ENCODE measurements at places on chromosomes 3 and 15.

DNA sequence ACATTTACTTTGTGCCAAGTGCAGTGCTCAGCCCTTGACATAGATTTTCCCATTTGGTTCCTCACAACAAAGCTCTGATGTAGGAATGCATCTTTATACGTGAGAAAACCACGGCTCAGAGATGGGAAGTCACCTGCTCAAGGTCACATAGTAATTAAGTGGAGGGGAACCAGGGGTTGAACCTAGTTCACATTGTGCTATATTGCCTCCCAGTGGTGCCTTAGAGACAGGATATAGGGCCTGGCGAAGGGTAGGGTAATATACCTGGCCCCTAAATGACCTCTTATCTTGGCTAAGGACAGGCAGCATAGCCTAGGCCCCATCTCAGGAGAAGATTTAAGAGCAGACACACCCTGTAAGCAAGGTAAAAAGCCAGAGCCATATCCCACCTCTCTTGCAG lies 71.5 kb downstream of the FOXP1 start:
- no peak for DNase-seq

DNA sequence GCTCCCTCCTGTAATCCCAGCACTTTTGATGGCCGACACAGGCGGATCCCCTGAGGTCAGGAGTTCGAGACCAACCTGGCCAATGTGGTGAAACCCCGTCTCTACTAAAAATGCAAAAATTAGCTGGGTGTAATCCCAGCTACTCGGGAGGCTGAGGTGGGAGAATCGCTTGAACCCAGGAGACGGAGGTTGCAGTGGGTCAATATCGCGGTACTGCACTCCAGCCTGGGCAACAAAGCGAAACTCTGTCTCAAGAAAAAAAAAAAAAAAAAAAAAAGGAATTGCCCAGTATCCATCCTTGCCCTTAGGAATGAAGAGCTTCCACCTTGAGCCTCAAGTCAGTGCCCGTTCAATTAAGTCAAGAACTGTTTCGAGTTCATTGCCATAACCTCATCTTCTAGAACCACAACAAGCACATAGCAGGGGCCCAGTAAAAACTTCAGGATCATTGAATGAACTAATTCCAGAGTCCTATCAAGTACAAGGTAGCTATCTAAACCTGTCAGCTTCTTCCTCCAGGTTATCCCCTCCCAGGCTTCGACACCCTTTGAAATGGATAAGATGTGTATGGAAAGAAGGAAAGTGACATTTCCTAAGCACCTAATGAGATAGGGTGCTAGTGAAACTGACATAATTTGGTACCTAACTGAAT lies 826 bp downstream of the DBR1 start:
- no peak for DNase-seq

DNA sequence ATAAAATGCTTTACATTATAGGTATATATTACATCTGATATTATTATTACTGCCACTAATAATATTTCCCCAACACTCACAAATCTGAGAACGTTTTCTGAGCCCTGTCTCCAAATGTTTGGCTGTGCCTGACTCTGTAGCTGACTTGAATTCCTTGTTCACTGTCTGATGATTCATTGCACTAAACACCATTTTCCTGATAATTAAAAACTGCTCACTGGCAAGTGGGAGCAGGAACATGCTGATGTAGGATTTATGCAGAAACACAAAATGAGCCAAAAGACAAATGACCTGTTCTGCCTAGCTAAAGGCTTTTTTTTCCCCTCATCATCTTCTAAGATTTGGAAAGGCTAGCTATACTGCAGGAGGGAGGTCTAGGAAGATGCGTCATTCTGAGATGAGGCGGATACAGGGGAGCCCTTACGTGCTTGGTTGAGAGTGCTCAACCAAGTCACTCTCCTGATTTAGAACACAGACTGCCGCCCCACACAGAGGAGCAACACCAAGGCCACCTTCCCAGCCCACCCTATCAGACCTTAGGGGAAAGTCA lies 380.7 kb downstream of the EPHB1 start:
- no peak for DNase-seq

DNA sequence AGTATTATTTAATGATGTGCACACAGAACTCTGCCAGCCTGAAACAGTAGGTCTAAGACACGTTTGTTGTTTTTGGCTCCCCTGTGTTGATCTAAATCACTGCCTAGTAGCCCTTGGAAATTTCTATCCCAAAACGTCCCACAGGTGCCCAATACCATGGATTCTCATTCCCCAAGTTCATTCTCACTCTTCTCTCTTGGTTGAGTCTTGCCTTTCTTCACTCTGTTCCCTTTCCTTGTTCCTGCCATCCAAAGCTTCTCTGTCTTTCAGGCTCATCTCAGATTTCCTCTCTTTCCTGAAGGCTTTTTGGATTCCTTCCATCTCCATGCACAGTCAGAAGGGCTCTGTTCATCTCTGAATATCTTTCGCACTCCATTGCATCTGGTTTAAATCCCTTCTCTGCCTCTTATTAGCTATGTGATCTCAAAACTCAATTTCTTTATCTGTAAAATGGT lies 54.2 kb downstream of the PPARG start:
- DNase-seq = no peak

- no peak for DNase-seq
Measured at GRCh38 chr3:141738891-141739363, 829 bp downstream of the RNF7 start.

DNA sequence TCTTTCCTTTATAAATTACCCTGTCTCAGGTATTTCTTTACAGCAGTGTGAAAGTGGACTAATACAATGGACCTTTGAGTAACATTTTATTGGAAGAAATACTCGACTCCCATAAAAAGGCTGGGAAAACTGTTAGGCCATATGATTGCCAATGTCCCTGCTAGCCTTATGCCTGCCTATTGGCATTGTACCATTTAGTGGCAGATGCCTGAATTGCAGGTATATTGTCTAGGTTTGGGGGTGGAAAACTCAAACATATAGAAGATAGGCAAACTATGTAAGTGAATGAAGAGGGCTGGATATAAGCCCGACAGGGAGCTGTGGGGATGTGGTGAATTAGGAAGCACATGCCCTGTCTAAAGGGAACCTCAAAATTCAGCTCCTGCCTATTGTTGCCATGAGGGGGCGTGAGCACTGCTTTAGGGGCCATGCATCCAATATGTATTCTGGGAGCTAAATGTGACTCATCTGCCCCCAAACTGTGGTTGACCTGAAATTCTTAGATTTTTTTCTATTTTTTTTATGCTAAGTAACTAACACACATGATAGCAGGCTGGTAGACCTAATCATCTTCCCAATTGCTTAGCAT lies 65.2 kb upstream of the TRA2B start:
- no peak for DNase-seq

DNA sequence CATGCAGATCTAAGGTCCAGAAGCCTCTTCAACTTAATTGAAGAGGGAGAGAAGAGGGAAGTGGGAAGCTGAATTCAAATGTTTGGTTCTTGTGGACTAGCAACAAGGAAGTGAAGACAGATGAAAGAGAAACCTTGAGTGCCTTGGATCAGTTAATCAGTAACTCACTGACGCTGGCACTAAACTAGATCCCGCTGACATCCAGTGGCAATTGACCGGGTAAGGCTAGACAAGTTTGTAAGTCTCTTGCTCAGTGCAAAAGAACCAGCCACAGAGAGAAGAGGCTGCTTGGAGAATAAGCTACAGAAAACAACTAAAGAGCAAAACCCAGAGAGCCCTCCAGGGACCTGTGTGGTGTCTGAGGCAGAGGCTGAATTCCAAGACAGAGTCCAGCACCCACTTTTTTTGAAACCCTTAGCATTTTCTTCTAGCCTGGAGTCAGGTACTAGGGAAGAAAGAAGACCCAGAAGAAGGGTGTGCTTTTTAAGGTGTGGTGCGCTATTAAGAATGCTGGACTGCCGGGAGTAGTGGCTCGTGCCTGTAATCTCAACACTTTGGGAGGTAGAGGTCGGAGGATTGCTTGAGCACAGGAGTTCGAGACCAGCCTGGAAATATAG lies 6.9 kb downstream of the PLCH1 start:
- no peak for DNase-seq

DNA sequence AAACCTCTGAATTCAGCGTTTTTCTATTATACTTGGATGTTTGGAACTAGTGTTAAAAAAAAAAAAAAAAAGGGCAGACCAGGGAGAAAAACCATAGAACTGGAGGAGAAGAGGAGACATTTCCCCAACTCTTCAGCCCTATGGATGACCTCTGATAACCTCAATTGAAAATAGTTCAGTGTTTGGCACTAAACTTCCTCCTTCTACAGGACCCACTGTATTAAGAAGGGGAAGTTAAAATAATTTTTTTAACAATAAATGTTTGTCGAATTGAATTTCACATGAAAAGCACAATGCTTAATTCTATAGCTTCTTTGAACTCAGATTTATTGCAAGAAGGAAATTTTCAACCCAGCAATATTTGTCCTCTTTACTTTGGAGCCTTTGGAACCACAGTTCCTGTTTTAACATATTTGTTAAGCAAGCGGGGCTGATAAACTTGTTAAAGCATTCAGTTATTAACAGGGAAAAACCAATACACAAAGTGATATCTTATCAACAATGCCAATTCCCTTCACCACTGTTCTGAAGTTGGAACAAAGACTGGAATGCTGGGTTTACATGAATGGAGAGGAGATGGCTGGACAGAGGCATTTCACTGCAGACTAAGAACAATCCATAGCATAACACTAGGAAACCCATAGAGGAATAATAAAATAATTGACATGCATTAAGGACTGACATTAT lies 3.1 kb upstream of the A4GNT start:
- no peak for DNase-seq

- DNase-seq = no peak
Measured at GRCh38 chr15:101489237-101489598, 289 bp downstream of the PCSK6 start.

DNA sequence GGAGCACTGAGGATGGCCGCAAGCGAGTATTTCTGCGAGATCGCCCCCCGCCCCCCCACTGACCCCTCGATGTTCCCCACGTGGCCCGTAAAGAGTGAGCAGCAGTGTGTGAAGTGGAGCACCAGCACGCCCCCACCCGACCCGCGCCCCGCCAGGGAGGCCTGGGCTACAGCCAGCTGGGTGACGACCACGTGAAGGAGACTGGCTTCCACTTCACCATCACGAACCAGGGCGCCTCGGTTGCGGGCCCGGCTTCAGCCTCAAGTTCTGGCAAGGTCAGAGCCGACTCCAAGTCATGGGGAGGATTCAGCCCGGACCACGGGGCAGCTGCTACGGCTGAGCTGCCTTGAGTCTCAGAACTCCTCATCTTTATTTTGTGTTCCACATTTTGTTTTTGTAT lies 2.4 kb upstream of the RNU5B-1 start:
- no peak for DNase-seq

DNA sequence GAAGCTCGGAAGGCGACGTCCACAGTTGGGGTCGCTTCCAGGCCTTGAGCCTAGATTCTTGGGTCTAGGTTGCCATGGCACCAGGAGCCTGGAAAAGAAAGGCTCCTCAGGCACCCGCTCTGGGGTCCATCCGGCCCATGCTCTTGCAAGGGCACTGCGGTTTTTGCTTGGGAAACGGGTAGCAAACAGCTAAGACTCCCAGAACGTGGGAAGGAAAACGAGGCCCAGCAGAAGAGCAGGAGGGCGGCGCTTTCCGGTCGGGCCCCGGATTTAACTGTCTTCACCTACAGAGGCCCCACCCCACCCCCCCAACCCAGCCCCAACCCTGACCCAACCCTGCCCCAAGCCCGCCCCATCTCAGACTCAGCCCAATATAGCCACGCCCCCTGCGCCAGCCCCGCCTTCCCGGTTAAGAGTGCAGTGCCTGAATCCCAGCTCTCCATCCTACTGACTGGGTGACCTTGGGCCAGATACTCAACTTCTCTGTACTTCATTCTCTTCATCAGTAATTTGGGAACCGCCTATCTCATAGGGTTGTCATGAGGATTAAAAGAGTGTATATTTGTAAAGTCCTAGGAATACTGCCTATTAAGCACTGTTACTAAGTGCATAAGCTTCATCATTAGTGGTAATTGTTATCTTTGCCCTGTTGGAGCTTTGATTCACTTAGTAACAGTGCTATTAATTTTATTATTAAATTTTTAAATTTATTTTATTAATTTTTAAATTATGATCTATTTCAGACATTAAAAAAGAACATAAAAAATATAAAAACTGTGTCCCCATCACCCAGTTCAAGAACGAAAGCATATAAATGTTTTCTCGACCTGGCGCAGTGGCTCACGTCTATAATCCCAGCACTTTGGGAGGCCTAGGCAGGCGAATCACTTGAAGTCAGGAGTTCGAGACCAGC lies 28.4 kb upstream of the SMAD6 start:
- no peak for DNase-seq

DNA sequence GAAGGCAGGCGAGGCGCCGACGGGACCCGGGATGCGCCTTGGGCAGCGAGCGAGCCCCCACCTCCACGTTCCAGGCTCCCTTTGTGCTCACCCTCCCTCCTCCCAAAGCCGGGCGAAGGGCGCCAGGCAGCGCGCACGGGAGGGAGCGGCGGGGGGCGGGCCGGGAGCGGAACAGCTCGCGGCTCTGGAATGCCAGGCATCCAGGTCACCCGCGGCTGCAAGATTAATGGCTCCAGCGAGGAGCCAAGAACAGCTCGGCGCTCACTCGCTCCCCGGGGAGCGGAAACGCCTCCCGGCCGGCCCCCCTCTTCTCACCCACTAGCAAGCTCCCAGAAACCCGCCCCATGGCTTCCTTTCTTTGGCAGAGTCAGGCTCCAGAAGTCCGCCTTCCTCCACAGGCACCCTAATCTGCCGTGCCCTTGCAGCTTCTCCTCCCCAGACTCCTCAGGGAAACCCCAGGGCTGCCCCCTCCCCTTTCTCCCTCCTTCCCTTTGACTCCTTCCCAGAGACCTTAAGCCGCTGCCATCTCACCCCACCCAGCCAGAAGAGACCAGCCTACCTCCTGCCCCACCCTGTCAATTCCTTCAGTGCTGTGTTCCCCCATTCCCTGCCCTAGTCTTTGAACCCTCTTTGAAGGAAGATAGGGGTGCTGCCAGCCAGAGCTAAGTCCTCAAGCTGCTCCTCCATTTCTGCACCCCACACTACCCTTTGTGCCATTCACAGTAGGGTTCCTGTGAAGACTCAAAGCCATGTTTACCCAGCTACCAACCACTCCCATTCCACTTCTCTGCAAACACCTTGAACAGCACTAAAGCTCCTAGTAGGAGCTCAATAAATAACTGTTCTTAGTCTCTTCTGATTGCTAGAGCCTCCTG lies 9.9 kb downstream of the AMOTL2 start:
- DNase-seq = no peak

DNA sequence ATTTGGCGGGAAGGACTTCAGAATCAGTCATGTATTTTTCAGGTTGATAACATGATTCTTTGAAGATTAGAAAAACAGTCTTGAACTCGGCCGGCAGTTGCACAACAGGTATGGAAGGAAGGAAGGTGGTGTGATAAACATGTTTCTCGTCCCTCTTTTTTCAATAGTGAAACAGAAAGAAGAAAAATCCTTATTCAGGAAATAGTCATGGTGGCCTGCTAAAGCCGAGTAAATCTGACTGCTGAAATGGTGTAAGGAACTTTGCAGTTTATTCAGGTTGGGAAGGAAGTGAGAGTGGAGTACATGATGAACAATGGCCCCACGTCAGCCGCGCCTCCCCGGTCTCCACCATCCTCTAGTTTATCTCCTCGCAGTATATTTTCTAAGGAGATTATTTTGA lies 6.7 kb downstream of the RASGRP1 start:
- no peak for DNase-seq

DNA sequence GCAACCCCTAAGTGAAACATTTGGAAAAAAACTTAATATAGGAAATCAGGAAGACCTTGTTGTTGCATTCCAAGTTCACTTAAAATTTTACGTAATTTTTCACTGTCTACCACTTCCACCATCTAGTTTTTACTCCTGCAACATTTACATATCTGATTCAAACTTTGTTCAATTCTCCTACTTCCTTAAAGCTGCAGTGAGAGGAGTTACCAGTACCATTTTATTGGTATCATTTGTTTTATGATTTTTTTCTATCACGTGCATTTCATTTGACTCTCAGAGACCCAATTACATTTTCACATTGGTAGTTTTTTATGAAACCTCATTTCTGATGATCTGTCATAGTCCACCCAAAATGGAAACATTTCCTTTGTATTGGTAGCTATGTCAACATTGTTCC lies 284.9 kb upstream of the MDFIC2 start:
- no peak for DNase-seq

All from stimulated activated CD8-positive, alpha-beta memory T cell treated with anti-CD3 and anti-CD28 coated beads, Interleukin-15, amount 100 ng/mL, for 24 hours (primary cell).